ENCODE measurements at places on chromosomes 2 and 18.

- DNase-seq: no peak
Measured at GRCh38 chr18:10332452-10332851, 122.0 kb upstream of the APCDD1 start.

DNA sequence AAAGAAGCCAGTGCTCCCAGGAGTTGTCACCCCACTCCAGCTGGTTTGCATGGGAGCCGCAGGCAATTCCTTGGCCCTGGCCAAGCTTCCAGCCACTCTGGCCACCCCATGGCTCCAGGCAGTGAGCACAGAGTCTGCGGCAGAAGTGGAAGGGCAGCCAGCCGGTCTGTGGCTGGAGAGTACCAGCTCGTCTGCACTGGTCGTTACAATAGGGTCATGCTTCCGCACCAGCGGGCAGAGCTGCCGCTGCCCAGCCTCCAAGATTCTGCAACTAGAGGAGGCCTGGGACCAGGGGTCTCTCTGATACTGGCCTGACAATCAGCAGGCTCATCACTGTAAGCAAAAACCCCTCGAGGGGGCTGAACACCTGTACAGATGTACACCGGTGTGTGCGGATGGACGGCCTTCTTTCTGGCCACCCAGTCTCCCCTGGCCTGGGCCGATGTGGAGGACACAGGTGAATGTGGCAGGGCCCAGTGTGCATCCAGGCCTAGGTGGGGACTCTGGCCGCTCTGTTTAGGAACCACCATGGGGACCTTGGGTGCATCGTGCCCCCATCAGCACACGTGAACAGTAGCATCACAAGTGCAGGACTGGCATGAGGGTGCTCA, 51.9 kb upstream of the ODC1 start:
- no peak for DNase-seq

DNA sequence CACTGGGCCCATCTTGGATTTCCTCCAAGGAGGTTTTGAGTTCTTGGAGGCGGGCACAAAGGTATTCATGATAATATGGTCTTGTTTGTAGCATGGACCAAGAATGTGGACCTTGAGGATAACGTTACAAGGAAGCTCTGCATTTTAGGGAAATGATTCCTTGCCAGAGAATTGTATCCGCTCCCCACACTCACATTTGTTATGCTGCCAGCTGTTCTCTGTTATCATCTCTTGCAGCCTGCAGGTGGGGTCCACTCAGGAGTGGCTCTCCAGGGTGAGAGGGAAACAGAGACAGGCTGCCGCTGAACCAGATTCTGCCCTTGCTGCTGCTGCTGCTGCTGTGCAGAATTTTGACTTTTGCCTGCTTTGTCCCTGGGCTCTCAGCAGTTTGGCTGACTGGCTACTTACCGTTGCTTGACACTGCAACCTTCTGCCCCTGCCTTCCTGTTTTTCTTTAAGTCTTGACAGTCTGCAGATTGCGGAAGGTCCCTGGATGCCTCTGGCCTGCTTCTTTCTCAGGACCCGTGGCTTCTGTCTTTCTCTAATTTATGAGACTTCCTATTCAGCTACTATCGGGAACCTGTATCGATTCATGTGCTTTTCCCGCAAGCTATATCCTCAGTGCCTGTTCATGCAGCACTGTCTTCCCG, 122.3 kb upstream of the DOCK10 start:
- no peak for DNase-seq

DNA sequence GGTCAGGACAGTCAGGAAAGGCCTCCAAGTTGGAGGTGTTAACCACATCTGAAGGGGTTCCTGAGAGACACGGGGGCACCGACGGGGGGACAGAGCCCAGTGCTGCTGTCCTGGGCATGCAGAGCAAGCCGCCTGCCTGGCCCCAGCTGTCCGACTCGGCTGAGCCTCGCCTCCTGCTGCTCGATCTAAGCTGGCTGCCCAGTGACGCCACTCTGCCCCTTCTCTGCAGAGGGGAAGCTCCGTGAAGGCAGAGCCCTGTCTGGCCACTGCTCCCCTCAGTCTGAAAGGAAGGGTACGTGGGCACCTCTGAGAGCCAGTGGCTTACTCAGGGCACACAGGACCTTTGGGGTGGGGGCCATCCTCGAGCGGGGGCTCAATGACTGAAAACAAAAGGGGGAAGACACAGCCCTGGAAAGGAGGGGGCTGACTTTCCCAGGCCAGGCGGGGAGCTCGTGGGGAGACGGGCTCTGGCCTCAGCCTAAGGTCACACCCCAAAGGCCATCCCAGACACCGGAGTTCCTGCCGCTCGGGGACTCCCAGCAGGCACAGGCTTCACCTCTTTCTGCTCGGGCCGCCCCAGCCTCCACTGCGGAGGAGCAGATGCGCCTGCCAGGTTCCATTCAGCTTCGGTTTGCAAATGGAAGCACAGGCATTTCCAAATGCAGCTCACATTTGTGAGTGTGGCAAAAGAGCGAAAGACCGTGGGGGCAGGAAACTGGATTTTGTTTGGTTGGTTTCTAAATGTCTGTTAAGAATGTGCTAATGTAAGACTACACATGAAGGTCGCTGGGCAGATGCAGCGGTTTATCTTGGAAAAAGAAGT, 136.9 kb downstream of the HDAC4 start:
- no peak for DNase-seq

- DNase-seq: no peak
Measured at GRCh38 chr2:232014681-232015080, 53.2 kb downstream of the DIS3L2 start.

- DNase-seq: no peak
Measured at GRCh38 chr2:217964275-217965161, 38.3 kb downstream of the TNS1 start.

DNA sequence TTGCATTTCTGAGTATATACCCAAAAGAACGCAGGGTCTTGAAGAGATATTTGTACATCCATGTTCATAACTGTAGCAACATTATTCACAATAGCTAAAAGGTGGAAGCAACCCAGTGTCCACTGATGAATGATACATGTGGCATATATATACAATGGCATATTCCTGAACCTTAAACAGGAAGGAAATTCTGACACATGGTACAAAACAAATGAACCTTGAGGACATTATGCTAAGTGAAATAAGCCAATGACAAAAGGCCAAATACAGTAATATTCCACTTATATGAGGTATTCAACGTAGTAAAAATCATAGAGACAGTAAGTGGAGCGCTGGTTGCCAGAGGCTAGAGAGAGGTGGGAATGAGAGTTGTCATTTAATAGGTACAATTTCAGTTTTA, 8.1 kb downstream of the AAK1 start:
- DNase-seq: no peak

- DNase-seq: no peak
Measured at GRCh38 chr2:128644718-128645256, 326.1 kb upstream of the HS6ST1 start.

DNA sequence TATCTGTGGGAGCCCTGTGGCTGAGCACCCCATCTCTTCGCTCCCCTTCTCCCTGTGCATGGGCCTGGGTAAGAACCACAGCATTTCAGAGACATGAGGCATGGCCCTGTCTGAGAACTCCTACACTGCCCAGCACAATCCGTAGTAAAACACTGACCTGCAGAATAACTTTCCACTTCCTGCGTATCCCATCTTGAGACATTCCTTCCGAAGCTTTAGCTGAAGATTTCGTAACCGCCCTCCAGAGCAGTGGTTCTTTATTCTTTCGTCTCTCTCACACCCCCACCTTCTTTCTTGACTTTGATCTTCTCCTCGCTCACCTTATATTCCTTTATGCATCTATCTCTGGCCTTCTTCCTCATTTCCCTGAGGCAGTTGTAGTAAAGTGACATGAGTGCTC, 381.1 kb downstream of the HRH4 start:
- no peak for DNase-seq

- DNase-seq: no peak
Measured at GRCh38 chr2:168560817-168561499, 104.9 kb downstream of the CERS6 start.

GRCh38 chr2:53901192-53901591, 41.4 kb upstream of the GPR75 start:
- no peak for DNase-seq

DNA sequence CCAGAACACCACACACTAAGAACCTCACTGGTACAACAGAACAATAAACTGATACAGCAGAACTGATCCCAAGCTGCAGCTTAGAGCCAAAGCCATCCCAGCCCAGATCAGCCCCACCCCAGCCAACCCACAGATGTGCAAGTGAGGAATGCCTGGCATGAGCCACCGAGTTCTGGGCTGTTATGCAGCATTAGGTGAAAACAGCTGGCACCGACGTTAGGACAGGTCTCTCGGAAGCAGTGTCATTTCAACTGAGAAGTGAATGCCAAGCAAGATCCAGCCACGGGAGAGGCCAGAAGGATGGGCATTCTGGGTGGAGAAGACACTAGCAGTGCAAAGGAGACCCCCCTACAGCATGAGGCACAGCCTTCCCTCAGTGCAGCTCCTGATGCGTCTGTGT, 38.9 kb downstream of the ADCY3 start:
- DNase-seq: no peak

- DNase-seq: no peak
Measured at GRCh38 chr2:236665572-236666118, 96.0 kb downstream of the ACKR3 start.

- DNase-seq: no peak
Measured at GRCh38 chr2:84417453-84418145, 41.5 kb downstream of the SUCLG1 start.

DNA sequence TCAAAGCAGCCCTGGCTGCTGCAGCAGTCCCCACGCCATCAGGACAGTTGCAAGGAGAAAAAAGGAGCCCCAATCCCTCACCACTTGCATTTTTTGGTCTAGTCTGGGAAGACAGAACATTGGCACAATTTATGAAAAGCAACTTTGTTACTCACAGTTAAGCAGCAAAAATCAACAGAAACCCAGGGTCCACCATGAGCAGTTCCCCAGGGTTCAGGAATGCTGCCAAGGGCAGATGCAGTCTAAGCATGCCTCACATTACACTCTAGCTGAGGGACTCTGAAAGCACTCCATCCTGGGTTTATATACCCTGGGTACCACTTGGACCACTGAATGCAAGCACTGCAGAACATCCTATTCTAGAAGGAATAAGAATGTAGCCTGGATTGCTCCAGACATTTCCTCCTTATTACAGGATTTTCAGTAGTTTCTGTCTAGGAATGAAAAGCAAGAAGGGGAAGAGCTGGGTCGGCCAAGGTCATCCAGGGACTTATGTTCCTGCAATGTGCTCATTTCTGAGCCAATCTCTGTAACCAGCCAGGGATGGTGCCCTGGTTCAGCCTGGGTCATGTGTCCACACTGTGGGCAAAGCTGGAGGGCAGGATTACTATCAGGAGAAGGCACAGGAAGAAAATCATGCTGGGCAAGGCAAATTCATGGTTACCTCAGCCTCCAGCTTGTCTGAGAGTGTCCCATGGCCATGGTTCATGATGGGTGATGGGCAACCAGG, 19.5 kb upstream of the TMEM163 start:
- no peak for DNase-seq

DNA sequence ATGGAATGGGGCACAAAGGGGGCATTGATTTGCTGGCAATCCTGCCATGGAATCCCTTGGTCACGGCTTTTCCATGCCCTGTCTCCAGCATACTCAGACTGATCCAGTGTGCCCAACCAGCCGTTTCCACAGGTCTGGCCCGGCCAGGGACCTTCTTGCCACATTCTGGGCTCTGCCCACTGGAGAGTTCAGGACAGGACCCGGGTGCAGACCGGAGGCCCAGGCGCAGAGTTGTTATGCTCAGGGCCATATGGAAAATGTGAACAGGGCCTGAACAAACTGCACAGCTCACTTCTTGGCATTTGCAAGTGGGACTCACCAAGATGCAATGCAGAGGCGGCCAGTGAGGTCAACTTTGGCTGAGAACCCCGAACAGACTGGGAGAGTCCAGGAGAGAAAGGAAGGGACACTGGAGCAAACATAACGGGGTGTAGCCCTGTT, 15.6 kb upstream of the ASAP2 start:
- no peak for DNase-seq

- no peak for DNase-seq
Measured at GRCh38 chr2:64666810-64667438, 13.2 kb upstream of the SERTAD2 start.

DNA sequence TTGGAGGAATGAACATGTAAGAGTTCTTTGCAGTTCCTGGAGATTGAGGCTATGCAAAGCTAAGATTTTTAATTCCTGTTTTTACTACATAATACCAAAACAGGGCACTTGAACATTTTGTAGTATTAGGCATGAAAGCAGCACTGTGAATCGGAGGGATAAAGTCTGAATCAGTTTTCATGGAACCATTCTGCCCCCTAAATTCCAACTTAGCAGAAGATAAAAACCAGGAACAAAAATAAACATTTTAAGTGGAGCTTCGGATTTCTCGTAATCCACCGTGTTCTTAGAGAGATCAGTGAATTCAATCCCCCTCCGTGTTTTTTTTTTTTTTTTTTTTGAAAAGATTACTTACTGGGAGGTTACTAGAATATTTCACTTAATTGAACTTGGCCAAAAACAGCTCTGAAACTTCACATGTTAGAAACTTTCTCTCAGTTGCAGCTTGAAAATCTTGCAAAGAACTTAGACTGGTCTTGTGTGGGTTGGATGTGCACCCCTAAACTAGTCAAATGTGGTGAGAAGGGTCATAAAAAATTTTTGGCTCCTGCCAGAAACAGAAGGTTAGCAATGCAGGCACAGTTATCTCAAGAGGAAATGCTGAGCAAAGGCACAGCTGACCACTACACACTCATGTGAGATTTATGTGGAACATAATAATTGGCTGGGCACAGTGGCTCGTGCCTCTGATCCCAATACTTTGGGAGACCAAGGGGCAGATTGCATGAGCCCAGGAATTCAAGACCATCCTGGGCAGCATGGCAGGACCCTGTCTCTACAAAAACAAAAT, 145.4 kb upstream of the RNF152 start:
- no peak for DNase-seq

DNA sequence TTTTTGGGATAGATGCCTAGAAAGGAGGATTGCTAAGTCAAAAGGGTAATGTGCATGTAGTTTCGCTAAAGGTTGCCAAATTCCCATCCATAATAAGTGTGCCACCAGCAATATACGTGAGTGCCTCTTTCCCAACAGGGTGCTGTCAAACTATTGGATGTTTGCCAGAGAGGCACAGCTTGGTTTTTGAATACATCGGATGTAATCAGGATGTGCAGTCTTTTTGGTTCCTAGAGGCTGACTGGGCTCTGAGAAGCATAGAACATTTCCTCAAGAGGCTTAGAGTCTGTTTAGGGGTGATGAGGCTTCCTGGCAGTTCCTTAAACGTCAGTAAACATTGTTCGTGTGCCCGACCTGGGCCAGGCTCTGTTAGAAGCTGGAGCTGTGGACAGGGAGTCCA, 28.0 kb downstream of the AGAP1 start:
- no peak for DNase-seq

- DNase-seq: no peak
Measured at GRCh38 chr2:46009772-46010171, 287.4 kb upstream of the EPAS1 start.

DNA sequence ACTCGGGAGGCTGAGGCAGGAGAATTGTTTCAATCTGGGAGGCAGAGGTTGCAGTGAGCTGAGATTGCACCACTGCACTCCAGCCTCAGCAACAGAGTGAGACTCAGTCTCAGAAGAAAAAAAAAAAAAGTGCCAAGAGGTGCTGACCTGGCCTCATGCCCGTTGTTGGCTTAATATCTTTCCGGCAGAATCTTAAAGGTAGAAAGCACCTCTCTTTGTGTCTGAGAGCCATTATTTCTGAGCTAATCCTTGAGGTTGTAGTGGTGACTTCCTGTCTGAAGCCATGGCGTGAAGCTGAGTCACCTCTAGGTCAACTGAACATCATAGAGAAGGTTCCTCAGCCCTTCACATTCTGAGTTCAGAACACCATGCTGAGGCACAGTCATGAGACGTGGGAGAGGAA, 60.4 kb downstream of the WDSUB1 start:
- DNase-seq: no peak

- DNase-seq: no peak
Measured at GRCh38 chr2:38170067-38170466, 94.1 kb upstream of the CYP1B1 start.

- DNase-seq: peak; percentile 72
Measured at GRCh38 chr18:75216212-75216910, 5.8 kb downstream of the TSHZ1 start.
